ENCODE measurements at places on chromosomes 2 and 18.

GRCh38 chr2:148888986-148889385 lies 14.0 kb downstream of the KIF5C start:
- DNase-seq, result no peak

GRCh38 chr2:164824872-164825271 lies 16.8 kb downstream of the COBLL1 start:
- DNase-seq, result no peak

- DNase-seq, result no peak
Measured at GRCh38 chr2:5501807-5502206, 190.4 kb upstream of the SOX11 start.

DNA sequence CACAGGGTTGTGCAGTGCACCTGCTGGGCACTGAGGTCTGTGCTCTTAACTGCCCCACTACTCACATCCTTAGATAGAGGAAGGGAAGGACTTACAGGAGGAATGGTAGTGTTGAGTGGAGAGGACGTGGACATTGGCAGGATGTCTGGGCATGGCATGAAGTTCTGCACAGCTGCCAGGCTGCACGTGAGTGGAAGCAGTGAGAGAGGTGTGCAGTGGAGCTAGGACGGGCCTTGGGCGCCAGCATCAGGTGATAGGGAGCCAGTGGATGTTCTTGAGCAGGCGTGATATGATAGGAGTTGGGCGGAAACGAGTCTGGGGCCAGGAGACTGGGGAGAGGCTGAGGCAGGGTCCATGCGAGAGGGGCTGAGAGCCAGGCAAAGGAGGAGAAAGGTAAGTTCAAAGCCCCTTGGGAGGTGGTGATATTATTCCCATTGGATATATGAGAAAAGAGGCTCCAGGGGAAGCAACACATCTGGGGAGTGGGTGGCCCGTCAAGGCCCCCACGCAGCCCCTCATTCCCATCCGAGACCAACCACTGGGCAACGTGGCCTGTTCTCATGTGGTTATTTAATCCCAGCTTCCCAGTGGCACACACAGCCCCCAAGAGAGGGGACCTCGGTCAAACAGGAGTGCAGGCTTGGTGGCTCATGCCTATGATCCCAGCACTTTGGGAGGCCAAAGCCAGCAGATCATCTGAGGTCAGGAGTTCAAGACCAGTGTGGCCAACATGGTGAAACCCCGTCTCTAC lies 45.7 kb upstream of the SNED1 start:
- DNase-seq, result no peak

DNA sequence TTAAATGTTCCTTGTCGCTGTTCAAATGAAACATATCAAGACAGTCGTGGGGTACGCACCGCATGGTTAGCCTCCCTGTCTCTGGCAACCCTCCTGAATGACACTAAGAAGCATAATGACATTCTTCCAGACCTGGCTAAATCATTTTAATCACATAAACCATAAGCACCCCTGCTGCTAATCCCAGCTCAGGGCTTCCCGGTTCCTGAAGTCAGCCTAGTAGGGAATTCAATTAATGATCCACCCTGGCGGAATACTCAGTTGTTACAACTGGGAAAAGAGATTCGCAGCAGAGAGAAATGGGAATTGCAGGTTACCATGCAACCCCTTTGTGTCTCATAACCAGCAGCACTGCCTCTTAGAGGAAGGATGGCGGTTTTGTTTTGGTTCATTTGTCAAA lies 200.8 kb upstream of the AGAP1 start:
- no peak for DNase-seq

DNA sequence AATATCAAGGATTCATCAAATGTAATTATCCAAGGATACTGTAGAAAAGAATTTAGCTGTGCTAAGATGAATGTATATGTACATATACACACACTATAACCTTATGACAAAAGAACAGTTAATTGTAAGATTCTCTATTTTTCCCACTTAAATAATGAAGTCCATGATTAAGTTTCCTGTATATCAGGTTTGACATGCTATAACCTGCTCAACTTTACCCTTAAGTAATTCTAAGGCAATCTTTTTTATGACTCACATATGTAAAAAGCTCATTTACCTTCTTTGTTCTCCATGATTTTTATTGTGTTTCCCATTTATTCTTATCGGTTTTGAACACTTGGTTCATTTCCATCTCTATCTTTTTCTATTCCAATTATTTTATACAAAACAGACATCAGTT lies 1213.1 kb upstream of the SLC39A10 start:
- no peak for DNase-seq

GRCh38 chr2:34001557-34001956 lies 402.5 kb upstream of the FAM98A start:
- DNase-seq, result no peak

DNA sequence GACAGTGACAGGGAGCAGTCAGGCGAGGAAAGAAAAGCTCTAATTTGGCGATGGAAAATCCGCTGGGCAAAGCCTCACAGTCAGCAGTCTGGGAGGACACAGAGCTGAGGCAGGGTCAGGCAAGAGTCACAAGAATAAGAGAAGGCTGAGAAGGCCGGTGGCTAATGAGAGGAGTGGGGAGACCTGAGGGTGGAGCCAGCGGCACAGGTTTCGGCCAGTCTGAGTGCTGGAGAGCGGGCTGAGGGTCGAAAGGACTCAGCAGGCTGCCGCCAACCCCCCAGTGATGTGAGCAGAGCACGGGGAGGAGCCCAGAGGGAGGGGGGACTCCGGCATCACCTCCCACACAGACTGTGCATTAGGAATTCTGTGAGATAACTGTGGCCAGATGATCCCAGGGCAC lies 500.6 kb upstream of the MYT1L start:
- DNase-seq, result no peak

GRCh38 chr18:31931163-31931885 lies 11.6 kb downstream of the TRAPPC8 start:
- no peak for DNase-seq

Data from stimulated activated CD4-positive, alpha-beta T cell treated with anti-CD3 and anti-CD28 coated beads, Interleukin-1b, Interleukin-23, amount 100 ng/mL, for 48 hours (primary cell).